ENCODE measurements at places on chromosomes 5 and 9.

DNA sequence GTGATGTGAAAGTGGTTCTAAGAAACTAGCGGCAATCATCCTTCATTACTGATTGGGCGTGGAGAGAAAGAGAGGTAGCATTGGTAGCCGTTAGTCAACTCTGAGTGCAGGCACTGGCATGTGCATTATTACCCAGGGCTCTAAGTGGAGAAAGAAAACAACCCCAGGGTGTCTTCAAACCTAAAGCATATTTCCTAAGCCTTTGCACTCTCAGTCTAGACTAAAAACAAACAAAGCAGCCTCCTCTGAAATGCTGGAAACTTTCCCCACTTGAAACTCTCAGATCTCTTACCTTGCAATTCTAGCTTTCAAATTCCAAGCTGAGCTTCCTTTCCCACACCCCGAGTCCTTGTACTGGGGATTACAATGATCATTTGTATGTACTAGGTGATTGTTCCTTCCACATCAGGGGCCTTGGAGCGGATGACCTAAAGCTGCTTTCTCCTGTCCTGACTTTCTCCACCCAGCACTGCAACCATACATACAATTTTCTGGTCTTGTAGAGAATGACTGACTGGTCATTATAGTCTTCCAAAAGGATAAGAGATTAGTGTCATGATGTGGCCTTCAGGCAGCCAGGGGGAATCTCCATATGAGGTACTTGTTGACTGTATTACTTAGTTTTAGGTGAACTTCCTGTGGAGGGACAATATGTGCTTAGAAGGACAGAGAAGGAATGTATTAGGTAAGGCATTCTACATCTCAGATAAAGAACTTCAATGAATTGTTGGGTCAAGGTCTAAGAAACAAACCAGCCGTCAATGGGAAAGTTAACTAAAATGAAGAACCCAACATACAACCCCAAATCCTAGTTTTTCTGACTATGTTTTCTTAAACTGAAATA is 98.3 kb upstream of the CDKN2B start:
- DNase-seq: no peak

- peak; percentile 56 for DNase-seq
Observed at GRCh38 chr5:151198861-151199260, 25.0 kb downstream of the CCDC69 start.

GRCh38 chr5:144236499-144236898 is 65.8 kb downstream of the KCTD16 start:
- no peak for DNase-seq

GRCh38 chr9:14466429-14466818 is 152.5 kb upstream of the NFIB start:
- DNase-seq: no peak

GRCh38 chr9:96615411-96615810 is 4.2 kb downstream of the CDC14B start:
- no peak for DNase-seq

DNA sequence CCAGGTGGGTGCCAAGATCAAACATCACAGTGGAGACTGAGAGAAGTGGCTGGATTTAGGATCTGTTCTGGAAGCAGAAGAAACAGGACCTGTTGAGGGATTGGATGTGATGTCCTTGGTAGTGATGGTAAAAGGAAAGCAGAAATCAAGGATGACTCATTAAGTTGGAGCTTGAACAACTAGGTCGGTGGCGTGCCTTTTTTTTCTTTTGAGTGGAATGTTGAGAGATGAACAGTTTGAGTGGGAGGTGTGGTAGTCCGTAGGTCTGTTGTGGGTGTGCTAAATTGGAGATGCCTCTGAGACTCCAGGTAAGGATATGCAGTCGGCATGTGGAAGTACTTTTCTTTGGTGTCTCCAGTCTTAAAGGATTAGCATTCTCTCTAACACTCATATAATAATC is 92.1 kb upstream of the IL12B start:
- no peak for DNase-seq

DNA sequence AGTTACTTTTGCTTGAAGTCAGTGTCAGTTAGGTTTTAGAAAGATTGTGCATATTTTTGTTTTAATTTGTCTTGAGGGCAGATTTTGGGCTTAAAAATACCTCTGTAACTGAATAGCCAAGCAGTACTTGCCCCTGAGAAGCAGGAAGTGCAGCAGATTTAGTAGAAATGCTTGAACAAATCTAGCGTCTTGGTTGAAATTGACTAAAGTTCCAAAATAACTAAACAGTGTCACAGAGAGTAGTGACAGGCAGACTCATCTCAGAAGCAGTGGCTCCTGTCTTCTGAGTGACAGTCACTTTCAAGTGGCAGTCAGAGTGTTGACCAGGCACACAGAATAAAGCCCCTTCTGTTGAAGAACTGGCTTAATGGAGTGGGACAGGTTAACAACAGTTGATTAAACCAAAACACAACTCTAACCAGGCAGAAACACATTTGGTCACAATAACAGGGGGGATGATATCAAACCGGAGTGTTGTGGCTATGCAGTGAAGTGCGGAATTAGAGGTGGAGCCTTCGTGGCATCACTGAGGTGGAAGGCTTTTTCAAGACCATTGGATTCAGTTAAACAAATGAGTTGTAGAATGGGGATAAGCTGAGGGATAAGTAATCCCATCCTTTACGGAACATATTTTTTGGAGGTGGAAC is 29.1 kb downstream of the TRIO start:
- no peak for DNase-seq

GRCh38 chr9:74940600-74940999 is 12.1 kb downstream of the C9orf40 start:
- no peak for DNase-seq

GRCh38 chr5:122175852-122176251 is 46.5 kb downstream of the ZNF474 start:
- DNase-seq: no peak

GRCh38 chr9:571066-571465 is 270.4 kb upstream of the DMRT1 start:
- DNase-seq: no peak

DNA sequence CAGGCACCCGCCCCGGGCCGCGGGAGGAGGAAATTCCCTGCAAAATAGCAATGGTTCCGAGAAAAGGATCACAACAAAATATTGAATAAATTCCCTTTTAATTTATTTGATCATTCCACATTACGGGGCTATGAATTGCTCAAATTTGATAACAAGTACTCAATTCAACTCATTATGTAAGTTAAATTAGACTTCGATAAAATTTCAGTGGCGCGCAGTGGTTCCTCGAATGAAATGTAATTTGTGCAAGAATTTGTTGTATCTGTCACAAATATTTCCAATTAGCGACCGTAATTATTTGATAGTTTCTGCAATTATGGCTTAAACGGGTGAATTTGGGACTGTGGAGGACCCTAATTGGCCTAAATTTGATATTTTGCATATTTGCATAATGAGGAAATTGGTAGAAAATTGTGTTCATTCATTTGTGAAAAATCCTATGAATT is 76.0 kb upstream of the TBCA start:
- DNase-seq: no peak

GRCh38 chr5:135145985-135146384 is 112.0 kb upstream of the PITX1 start:
- no peak for DNase-seq
